Fibroblast of the aortic adventitia (primary cell): ENCODE measurements at places on chromosomes 5 and 9.
A peak's percentile ranks its signal among the peaks of the same experiment; 100 is the strongest.

- DNase-seq = no peak
Observed at GRCh38 chr9:72680593-72681282, 159.3 kb downstream of the TMC1 start.

- DNase-seq = peak; percentile 59
Observed at GRCh38 chr5:148482697-148483462, 99.1 kb downstream of the FBXO38 start.

DNA sequence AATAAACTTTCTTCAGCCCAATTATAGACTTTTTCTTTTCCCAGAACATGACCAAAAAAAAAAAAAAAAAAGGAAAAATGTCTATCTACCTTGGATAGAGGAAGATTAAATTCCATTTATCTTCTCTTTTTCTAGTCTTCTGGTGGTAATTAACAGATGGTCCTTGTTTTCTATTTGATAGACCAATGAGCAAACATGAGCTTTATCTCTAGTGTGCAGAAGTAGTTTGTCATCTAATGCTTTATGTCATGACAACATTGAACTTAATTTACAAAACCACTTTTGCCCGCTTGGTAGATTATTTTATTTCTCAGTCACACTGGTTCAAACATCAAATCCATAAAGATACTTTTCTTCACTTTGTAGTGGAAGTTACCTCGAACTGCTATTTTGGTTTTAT lies 69.5 kb upstream of the ELL2 start:
- no peak for DNase-seq

GRCh38 chr5:82152978-82153481 lies 125.1 kb downstream of the RPS23 start:
- no peak for DNase-seq

GRCh38 chr9:69173891-69174615 lies at the start of gene TJP2:
Gene TJP2, plus strand, starts transcription at chr9:69174277. Its CDS starts 96 bp downstream, at chr9:69174373.
- DNase-seq = peak; percentile 51

DNA sequence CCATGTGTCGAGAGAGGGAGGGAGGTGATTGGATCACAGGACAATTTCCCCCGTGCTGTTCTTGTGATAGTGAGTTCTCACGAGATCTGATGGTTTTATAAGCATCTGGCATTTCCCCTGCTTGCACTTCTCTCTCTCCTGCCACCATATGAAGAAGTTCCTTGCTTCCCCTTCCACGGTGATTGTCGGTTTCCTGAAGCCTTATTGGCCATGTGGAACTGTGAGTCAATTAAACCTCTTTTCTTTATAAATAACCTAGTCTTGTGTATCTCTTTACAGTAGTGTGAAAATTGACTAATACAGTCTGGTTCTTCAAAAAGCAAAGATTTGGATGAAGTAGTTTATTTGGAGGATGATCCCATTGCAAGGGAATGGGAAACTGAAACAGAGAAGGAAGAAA lies 11.3 kb upstream of the MIER3 start:
- DNase-seq = no peak

DNA sequence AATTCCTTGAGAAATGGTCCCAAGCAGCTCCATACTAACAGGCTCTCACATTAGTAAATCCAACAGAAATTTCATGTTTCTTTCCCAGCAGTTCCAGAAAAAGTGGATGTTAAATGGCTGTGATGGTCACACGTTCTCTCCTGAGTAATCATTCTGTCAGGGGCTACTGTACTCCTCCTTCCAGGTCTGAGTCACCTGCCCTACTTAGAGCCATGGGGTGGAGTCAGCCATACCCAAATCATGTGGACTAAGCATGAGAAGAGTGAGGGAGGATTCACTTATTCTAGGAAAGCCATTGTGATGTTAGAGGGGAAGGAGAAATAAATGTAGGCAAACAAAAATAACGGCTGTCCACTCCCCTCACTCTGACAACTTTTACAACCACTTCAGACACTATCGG lies 547.2 kb downstream of the CSNK1G3 start:
- DNase-seq = no peak

DNA sequence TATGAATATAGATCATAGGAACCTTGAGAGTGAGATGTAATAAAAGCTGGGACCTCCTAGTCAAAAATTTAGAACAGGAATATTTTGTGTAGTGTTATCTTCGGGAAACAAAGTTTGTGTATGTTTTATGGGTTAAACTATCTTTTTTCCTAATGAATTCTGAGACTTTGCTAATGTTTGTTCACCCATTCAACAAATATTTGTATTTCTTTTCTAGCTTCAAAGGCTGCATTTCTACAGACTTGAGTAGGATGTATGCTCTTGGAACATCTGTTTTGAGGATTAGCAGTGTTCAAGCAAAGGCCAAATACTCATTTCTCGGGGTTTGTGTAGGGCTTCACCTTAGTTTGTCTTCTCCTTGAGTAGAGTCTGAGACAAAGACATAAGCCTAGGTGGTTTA lies 16.2 kb downstream of the NDUFS4 start:
- no peak for DNase-seq

DNA sequence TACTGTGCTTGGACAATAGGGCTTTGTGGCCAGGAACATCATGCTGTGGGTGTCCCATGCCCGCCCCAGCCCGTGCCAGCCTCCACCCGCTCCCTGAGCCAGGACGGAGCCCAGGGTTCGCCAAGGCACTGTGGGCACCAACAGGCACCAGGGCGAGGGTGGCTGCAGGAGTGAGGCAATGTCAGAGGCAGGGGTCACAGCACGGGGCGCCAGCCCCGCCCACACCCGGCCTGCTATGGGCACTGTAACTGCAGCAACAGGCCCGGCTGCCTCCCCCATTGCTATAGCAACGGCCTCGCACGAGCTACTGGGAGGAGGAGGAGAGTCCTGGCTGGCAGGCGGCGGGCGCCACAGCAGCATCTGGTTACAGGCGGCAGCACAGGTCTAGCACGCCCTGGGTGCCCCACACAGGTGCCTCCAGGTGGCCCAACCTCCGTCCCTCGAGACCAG lies 2.5 kb downstream of the ABCA2 start:
- no peak for DNase-seq

DNA sequence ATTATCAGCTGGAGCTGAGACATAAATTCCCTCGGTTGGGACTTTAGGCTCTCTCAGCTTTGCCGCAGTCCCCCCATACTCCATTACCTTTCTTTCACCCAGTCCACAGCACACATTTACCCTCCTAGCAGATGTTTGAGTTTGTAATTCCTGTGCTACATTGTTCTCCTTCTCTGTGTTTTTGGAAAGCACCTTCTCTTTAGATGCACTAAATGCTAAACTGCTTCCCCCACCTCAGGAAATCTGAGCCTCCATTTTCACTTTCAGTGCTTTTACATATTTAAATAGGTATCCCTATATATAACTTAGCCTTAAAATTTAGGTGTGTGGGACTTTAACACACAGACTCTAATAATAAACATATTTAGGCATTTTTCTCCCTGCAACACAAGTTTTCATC lies 356.9 kb downstream of the NFIB start:
- no peak for DNase-seq

DNA sequence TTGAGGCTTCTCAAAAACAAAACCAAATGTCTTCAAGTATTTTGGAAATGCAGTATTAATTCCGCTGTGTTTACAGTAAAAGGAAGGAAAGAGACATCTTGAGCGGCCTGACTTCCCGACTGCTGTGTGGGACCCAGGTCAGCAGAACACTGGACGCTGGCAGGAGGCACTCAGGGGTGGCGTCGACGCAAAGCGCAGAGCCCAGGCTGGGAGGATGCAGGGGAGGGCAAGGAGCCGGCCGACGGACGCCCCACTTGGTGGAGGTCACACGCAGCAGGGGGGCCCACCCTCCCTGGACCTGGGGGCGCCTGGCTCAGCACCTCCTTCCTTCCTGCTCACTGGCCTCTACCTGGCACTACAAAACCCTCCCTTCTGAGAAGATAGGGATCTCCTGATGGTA lies 19.7 kb downstream of the SLC12A7 start:
- no peak for DNase-seq

DNA sequence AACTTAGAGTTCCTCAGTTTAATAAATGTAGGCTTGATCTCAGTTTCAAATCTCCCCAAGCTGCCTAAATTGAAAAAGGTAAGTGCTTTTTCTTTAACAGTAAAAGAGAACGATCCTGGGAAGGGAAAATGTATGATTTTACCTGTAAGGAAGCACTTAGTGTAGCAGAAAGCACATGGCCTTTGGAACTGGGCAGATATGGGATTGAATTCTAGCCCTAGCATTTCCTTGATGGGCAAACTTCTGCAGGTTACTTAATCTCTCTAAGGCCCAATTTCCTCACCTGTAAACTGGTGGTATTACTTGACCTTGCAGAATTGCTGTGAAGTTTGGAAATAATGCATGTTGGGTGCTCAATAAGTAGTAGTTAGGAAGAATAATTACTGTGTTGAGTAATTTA lies 11.6 kb downstream of the ANP32B start:
- DNase-seq = no peak

- no peak for DNase-seq
Observed at GRCh38 chr5:133227082-133227481, 175.3 kb downstream of the HSPA4 start.

DNA sequence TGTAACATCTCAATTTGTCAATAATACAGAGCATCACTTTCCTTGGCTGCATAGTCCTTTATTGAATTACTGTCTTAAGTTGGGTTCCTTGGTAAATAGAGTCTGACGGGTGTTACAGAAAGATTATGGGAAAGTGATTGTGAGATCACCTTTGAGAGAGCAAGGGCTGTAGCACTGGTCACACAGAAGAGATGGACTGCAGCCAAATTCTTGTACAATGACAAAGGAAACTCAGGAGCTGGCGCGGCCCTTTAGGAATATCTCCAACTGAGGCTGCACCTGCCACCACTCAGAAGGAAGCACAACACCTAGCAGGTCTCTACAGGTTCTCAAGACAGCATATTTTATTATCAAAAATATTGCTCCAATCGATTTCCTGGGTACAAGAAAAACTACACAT lies 350.0 kb upstream of the ISL1 start:
- DNase-seq = no peak

DNA sequence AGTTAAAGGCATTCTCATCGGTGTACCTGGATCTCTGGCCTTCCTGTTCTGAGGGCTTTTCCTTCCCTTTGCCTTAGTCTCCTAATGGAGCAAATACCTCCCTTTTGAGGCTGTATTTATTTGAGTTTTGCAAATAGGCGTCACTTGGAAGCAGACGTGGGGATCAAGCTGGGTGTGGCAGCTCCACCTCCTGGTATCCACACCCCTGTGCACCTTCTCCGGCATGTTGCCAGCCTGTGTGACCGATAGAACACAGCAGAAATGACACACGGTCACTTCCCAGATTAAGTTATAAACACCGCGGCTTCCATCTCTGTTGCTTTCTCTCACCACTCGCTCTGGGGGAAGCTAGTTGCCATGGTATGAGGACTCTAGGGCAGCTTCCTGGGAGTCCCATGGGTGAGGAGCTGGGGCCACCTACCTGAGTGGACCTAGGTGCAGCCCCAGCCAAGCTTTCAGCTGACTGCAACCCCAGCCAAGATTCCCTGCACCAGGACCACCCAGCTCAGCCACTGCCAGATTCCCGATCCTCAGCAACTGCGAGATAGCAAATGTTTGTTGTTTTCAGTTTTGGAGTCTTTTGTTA lies 214.4 kb upstream of the MVB12B start:
- DNase-seq = no peak

GRCh38 chr5:93224624-93225023 lies 356.4 kb downstream of the NR2F1-AS1 start:
- DNase-seq = no peak

- DNase-seq = no peak
Observed at GRCh38 chr9:33364127-33364526, 38.2 kb downstream of the AQP7 start.

GRCh38 chr9:17875886-17876285 lies 297.0 kb downstream of the SH3GL2 start:
- no peak for DNase-seq

GRCh38 chr5:14781106-14781505 lies 90.5 kb downstream of the ANKH start:
- no peak for DNase-seq

DNA sequence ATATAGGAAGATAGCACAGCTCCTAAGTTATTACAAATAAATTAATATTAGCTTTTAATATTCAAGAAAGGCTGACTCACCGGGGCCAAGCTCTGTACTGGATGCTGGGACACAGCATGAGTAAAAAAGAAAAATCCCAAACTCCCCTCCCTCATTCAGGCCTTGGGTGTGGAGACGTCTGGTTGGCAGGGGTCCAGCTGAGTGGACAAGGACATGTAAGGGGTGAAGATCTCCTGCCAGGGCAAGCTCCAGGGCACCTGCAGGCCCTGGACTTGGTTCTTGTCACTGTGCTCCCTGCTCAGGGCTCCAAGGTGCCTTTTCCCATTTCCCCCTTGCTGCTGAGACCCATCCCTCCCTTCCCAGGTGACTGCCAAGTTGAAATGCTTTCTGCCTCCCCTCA lies 388.5 kb downstream of the ENC1 start:
- DNase-seq = no peak

- no peak for DNase-seq
Observed at GRCh38 chr9:38103340-38103739, 34.3 kb upstream of the SHB start.

GRCh38 chr5:123297866-123298265 lies 125.3 kb downstream of the CEP120 start:
- no peak for DNase-seq

GRCh38 chr9:38141746-38142591 lies 72.9 kb upstream of the SHB start:
- DNase-seq = peak; percentile 79

DNA sequence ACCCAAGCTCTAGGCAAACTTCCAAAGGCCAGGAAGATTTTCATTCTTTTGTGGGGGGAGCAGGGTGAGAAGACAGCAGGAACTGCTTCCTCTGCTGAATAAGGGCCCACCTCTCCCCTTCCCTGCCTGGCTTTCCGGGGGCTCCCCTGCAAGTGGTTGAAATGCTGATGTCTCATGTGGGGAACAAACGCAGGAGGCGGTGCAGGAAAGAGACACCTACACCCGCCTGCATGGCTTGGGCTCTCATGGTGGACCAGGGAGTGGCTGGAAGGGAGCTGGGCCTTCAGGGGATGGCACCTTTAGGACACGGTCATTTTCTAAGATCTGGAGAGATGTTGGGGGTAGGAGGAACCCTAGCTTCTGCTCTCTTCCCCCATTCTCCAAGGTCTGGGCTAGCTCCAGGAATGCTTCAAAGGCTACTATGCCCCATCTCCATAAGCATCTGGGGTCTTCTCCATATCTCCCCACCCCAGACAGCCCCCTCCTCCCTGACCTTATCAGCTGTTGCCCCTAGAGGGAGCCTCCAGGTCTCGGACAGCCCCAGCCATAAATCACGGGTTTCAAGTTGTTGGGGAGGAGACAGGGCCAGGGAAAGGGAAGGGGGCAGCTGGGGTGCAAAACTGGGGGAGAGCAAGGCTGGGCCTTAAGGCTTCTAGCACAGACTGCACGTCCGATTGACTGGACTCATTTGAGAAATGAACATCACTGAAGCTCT lies 76.6 kb downstream of the PSD2 start:
- no peak for DNase-seq

GRCh38 chr9:14403081-14403480 lies 89.1 kb upstream of the NFIB start:
- no peak for DNase-seq

- peak; percentile 28 for DNase-seq
Observed at GRCh38 chr9:112338561-112338960, 5.1 kb upstream of the PTBP3 start.
